ENCODE measurements at places on chromosomes 11 and 22. TPM values are rescaled to one million over a fixed set of nuclear protein-coding genes. Genes with fewer than 3 reads are reported as not detected.

- H3K4me3 ChIP-seq = no peak overlapping the region
- no peaks in the 10 kb centered on the region for H3K36me3 ChIP-seq
- H3K27me3 ChIP-seq = no peaks in the 10 kb centered on the region
Measured at GRCh38 chr11:112455791-112456190, 195.1 kb upstream of the PLET1 start.

- DNase-seq = no peak
- no peaks in the 10 kb centered on the region for H3K4me1 ChIP-seq
- no peaks in the 10 kb centered on the region for H3K36me3 ChIP-seq
- no peaks in the 10 kb centered on the region for H3K27me3 ChIP-seq
Measured at GRCh38 chr11:65058012-65058411, 341 bp downstream of the NAALADL1 start.

DNA sequence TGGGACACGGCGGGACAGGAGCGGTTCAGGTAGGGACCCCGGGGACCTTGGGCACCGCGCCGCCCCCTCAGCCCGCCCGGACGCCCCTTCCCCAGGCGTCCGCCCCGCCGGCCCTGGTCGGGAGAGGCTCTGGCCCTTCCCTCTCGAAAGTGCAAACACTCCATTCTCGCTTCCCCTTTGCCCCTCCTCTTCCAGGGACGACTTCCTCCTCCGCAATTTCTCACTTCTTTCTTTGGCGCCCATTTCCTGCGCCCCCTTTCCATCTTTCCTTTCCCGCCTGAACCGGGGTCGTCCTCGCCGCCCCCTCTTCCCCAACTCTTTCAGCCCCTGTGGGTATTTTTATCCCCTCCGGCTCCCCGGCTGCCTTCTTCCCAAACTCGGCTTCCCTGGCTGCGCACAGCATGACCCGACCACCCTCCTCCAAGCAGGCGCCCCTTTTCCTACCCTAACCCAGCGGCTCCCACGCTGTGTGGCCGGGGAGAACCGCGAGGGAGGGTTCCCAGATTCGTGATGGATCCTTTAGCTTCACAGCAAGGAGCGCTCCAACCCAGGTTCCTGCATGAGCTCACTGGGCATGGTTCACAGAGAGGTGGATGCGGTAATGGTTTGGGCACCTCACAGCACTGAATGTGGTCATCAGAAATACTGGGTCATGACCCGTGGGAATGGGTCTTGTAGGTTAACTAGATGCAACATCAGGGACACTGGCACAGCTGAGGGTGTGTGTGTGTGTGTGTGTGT, 689 bp downstream of the RAB39A start:
- peaks cover 18% of the 10 kb centered on the region for H3K27me3 ChIP-seq
- H3K4me3 ChIP-seq = no peak overlapping the region
- no peak overlapping the region for H3K27ac ChIP-seq
- DNase-seq = no peak

- H3K27ac ChIP-seq = no peak overlapping the region
- no peaks in the 10 kb centered on the region for H3K27me3 ChIP-seq
- no peak overlapping the region for H3K4me3 ChIP-seq
- H3K36me3 ChIP-seq = no peaks in the 10 kb centered on the region
- peaks cover 7% of the 10 kb centered on the region for H3K4me1 ChIP-seq
Measured at GRCh38 chr11:111472228-111472627, 40.0 kb downstream of the BTG4 start.

GRCh38 chr11:105179542-105180278, 40.1 kb upstream of the CARD18 start:
- H3K36me3 ChIP-seq = no peaks in the 10 kb centered on the region
- H3K27me3 ChIP-seq = no peaks in the 10 kb centered on the region
- no peak for DNase-seq
- no peaks in the 10 kb centered on the region for H3K4me1 ChIP-seq

DNA sequence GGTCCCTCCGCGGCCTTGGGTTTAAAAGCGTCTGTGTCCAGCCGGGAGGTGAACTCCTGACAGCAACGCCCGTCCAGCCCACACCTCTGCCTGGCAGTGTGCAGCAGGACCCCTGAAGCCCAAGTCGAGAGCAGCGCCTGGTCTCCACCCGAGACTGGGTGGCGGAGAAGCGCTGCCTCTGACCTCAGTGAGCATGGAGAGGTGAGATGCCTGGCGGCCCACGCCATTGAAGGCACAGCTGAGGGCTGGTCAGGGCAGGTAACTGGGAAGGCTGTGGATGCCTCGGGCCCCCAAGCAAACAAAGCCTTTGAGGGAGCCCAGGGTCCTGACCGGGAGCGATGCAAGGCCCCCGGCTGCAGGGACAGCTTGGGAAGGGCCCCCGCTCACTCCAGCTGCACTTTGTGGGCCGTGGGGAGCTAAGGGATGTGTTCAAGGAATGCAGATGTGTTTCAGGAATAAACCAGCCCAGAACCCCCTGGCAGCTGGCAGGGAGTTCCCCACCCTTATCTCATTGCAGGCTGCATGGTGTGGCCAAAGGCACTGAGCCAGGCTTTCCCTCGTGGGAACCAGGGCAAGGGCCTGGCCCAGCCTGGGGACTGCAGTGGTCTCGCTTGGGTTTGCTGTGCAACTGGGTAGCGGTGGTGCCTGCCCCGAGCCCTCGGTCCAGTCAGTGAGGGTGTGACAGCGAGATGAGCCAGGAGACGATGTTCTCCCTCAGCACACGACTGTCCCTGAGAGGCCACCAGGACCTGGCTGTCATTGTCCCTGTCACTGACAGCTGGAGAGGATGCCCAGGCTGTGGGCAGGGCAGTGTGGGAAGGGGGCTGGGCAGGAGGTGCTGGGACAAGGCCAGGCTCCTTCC, 92.5 kb downstream of the WNT7B start:
- no peak overlapping the region for H3K4me3 ChIP-seq
- no peak overlapping the region for H3K27ac ChIP-seq
- peaks cover 15% of the 10 kb centered on the region for H3K4me1 ChIP-seq
- no peak for DNase-seq
- H3K36me3 ChIP-seq = no peaks in the 10 kb centered on the region

- H3K4me1 ChIP-seq = no peaks in the 10 kb centered on the region
- no peak for DNase-seq
- H3K4me3 ChIP-seq = no peak overlapping the region
Measured at GRCh38 chr11:40380835-40381234, 1078.6 kb downstream of the LRRC4C start.

- peaks cover 24% of the 10 kb centered on the region for H3K4me1 ChIP-seq
- no peak overlapping the region for H3K4me3 ChIP-seq
- no peaks in the 10 kb centered on the region for H3K27me3 ChIP-seq
Measured at GRCh38 chr11:72773696-72774095, 20.2 kb downstream of the STARD10 start.

DNA sequence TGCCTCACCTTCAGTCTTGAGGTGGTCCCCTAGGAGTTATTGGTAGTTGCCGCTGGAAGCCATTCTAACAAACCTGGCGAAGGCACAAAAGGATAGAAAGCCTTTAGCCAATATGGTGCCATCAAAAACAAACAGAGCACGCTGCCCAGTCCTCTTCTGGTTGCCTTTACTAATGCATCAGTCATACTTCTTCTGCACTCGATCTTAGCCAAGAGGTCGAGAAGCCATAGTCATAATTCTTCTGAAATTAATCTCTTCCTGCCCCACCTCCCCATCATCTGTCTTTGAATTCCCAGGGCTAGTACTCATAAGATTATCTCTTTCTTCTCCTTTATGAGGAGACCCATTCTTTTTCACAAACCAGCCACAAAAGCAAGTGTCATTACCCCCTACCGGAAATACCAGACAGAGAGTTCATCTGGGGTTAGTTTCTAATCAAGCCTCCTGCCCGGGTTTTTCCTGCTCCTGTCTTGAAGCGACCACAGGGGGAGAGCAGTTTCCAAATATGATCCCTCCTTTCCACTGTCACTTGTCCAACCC, 21.4 kb upstream of the EHF start:
- H3K36me3 ChIP-seq = no peaks in the 10 kb centered on the region
- no peaks in the 10 kb centered on the region for H3K27me3 ChIP-seq
- DNase-seq = peak; percentile 98
- H3K4me3 ChIP-seq = peak overlapping the region; percentile 24
- peak overlapping the region; percentile 91 for H3K27ac ChIP-seq

GRCh38 chr11:114317787-114318137, 21.6 kb downstream of the NNMT start:
- H3K4me3 ChIP-seq = no peak overlapping the region
- DNase-seq = no peak
- peaks cover 69% of the 10 kb centered on the region for H3K27me3 ChIP-seq
- no peaks in the 10 kb centered on the region for H3K36me3 ChIP-seq
- H3K4me1 ChIP-seq = no peaks in the 10 kb centered on the region

DNA sequence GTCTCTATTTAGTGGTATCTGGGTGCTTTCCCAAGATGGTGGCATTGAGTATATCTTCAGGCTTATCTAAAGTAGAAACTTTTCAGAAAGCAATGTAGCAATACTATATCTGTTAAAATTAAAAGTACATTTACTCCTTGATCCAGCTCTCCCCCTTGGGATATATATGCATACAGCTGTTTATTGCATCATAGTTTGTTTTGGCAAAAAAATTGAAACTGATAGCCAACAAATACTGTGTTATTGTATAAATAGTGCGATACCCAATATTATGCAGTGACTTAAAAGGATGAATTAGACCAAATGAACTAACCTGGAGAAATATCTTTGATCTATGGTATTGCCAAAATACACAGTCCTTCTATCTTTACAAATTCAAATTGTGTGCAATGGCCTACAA, 8.4 kb upstream of the OR10A3 start:
- no peak overlapping the region for H3K27ac ChIP-seq
- H3K27me3 ChIP-seq = no peaks in the 10 kb centered on the region
- H3K4me1 ChIP-seq = no peaks in the 10 kb centered on the region
- DNase-seq = no peak
- H3K4me3 ChIP-seq = no peak overlapping the region
- no peaks in the 10 kb centered on the region for H3K36me3 ChIP-seq

DNA sequence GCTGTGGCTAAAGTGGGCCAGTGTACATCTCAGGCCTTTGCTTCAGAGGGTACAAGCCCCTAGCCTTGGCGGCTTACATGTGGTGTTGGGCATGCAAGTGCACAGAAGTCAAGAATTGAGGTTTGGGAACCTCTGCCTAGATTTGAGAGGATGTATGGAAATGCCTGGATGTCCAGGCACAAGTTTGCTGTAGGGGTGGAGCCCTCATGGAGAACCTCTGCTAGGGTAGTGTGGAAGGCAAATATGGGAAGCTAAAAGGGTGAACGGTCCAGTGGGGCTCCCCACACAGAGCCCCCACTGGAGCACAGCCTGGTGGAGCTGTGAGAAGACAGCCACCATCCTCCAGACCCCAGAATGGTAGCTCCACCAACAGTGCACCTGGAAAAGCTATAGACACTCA, 28.5 kb upstream of the PGR start:
- H3K27me3 ChIP-seq = no peaks in the 10 kb centered on the region
- no peaks in the 10 kb centered on the region for H3K4me1 ChIP-seq
- no peaks in the 10 kb centered on the region for H3K36me3 ChIP-seq
- DNase-seq = no peak
- H3K27ac ChIP-seq = no peak overlapping the region

DNA sequence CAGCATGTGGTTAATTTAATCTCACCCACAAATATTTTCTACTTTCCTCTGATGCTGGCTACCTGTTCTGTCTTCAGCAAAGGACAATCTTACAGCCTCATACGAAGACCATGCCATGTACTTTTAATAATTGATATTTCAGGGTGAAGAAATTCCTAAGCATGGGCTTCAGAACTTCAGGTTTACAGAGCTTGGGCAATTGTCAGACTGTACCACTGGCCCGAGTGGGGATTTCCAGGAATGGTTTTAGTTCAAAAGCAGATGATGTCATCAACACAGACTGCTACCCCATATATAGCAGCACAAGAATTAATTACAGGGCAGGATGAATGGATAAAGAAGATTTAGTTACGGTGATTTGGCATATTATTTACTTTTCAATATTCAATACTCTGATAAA, 171.8 kb downstream of the ETS1 start:
- no peaks in the 10 kb centered on the region for H3K36me3 ChIP-seq
- no peak overlapping the region for H3K4me3 ChIP-seq
- no peak for DNase-seq
- H3K4me1 ChIP-seq = peaks cover 18% of the 10 kb centered on the region
- H3K27ac ChIP-seq = no peak overlapping the region

GRCh38 chr11:8759634-8760033, 77.0 kb downstream of the RPL27A start:
- no peak overlapping the region for H3K27ac ChIP-seq
- H3K36me3 ChIP-seq = no peaks in the 10 kb centered on the region
- H3K27me3 ChIP-seq = no peaks in the 10 kb centered on the region
- no peaks in the 10 kb centered on the region for H3K4me1 ChIP-seq
- DNase-seq = no peak

DNA sequence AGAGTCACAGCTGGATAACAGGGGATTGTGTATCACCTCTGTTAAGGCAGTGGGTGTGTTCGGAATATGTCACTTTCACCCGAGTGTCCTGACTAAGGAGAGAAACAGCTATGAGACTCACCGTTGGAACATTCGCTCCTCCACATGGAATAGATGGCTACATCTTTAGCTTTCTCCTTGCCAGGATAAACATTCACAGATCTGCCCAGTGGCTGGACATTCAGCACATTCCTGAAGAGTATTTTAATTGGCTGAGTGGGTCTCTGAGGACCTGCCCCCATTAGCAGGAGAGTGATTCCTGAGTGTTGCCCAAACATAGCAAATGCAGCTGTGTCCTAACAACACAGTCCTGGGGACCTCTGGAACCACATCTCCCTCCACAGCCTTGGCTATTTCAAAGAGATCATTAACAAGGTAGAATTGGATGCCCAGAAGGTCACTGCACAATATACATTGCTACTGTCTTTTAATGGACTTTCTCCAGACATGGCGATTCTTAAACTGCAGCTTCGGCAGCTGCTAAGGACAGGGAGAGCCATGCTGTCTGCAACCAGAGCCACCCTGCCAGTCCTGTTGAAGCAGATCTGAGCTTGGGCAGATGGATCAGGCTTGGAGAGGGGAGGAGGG, 435.0 kb upstream of the CADM1 start:
- peaks cover 5% of the 10 kb centered on the region for H3K27me3 ChIP-seq
- no peaks in the 10 kb centered on the region for H3K36me3 ChIP-seq
- no peak overlapping the region for H3K27ac ChIP-seq
- DNase-seq = peak; percentile 17

DNA sequence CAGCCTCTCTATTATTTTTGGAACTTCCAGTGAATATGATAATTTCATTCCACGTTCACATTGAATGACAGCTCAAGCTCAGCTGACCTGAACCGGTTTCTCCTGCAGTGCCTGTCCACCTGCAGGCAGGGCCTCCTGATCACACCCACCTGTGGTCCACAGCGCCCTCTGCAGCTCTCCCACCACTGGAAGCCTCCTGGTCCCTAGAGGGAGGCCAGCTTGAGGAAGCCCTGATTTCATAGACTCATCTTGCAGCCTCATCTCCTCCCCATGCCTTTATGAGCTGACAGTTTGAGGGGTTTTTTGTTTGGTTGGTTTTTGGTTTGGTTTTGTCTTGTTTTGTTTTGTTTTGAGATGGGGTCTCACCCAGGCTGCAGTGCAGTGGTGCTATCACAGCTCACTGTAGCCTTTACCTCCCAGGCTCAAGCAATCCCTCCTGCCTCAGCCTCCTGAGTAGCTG, 29.9 kb upstream of the MALAT1 start:
- peaks cover 48% of the 10 kb centered on the region for H3K4me1 ChIP-seq
- no peak overlapping the region for H3K4me3 ChIP-seq

Gene FAM83F
- 9.1 TPM for total RNA-seq

Gene KRTAP5-2
- not detected for total RNA-seq

Gene MALAT1
- 7,852 TPM for total RNA-seq

Gene PRRG4
- 11.5 TPM for total RNA-seq

Gene SCGB1A1
- total RNA-seq = not detected

Gene PTGDR2
- total RNA-seq = not detected

Gene HPX
- 0.68 TPM for total RNA-seq

Gene UPK3A
- total RNA-seq = 1.0 TPM

Data from PC-9 (cell line).